ENCODE measurements at places on chromosomes 4 and X.

DNA sequence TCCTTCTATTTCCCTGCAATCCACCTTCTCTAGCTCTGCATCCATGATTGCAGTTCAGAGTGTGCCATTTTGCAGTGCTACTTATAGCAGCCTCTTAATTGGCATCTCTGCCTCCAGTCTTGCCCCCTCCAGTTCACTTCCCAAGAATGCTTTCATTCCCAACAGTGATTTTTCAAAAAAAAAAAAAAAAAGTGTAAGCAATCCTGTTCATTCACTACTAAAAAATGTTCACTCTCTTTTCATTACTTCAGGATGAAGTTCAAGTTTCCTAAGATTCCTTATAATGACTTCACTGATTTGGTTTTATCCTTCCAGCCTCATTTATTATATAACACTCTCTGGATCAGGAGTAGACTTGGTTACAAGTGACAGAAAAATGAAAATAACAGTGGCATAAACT is 124.7 kb upstream of the LNX1 start:
- peak; percentile 35 for DNase-seq

DNA sequence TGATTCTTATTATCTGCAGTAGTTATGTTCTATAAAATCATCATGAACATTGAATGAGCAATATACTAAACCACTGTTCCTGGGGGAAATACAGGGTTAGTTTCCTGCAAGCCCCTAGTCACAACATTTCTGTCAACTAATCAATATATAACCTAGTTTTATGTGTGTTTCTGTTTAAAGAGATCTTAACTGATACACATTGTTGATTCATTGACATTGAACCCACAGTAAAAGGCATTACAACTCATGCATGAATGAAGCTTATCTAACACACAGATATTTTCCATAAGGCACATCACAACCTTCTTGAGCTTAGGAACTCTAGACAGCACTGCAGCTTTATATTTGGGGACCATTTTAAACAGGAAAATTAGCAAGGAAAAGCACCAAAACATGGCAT is 134.2 kb downstream of the CAMK2D start:
- no peak for DNase-seq

DNA sequence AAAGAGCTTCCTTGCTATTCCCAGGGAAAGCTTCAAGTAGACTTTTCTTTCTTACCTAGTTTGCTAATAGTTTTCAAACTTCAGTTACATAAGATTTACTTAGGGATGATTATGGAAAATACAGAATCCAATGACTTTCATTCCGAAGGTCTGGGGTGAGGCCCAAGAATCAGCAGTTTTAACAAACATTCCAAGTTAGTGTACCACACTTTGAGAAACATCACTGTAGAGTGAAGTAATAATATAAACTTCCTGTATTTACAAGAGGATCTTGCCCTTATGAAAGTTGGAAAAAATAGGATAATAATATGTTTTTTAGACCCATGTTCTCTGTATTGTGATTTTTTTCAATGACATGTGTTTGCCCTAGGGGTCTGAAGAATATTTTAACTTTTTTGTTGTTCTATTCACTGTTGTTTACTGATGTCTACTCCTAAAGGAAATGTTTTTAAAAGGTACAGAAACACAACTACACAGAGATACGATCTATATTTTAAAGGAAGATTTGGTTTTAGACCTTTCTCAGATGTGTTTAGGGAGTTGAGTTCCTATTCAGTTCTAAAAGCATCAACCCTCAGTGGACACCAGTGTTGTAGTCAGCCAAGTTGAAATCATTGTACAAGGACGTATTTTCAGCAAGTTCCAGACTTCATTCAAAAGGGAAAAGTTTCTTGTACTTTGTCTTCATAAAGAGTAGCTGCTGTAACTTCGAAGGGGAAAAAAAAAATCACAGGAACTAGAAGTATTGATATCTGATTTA is 295.8 kb upstream of the SLC7A11 start:
- DNase-seq, result no peak

- no peak for DNase-seq
Observed at GRCh38 chr4:80956421-80956820, 74.1 kb upstream of the BMP3 start.
